Temporal lobe (tissue), 4 donors: ENCODE measurements at places on chromosomes 1 and 21. TPM values are rescaled to one million over a fixed set of nuclear protein-coding genes. Genes with fewer than 3 reads are reported as not detected.

The FCER1G gene
- 1.2 TPM for total RNA-seq

The CD1E gene
- not detected for total RNA-seq

The FAM167B gene
- 0.74 TPM for total RNA-seq

The CROCC gene
- total RNA-seq, result 20.7 TPM

The SPRR1B gene
- total RNA-seq, result not detected

The SEC22B gene
- total RNA-seq, result 17.0 TPM

The KRTAP21-2 gene
- not detected for total RNA-seq

The S100A14 gene
- 0.25 TPM for total RNA-seq

The WNT3A gene
- not detected for total RNA-seq

The PTGER3 gene
- 1.2 TPM for total RNA-seq

The FCGR1A gene
- total RNA-seq, result 2.7 TPM

The CC2D1B gene
- 6.9 TPM for total RNA-seq

The RHOU gene
- total RNA-seq, result 36.1 TPM

The VN1R5 gene
- total RNA-seq, result not detected

The GJB3 gene
- total RNA-seq, result not detected

The FCRL5 gene
- total RNA-seq, result not detected

The GJA9 gene
- total RNA-seq, result not detected

The FAM72B gene
- 0.49 TPM for total RNA-seq

The WLS gene
- total RNA-seq, result 35.9 TPM

The GABPB2 gene
- total RNA-seq, result 6.4 TPM

The PLD5 gene
- 2.7 TPM for total RNA-seq

The IFI44L gene
- 4.4 TPM for total RNA-seq

The CCDC27 gene
- total RNA-seq, result not detected

The ABCG1 gene
- total RNA-seq, result 15.0 TPM

The TRAPPC3 gene
- 40.8 TPM for total RNA-seq

The KCNK2 gene
- 59.0 TPM for total RNA-seq

The RNU1-4 gene
- 73,230 TPM for total RNA-seq

The CR1 gene
- total RNA-seq, result 0.25 TPM

The FCRL4 gene
- total RNA-seq, result not detected

The GCLM gene
- total RNA-seq, result 6.9 TPM

The CYP4Z1 gene
- total RNA-seq, result 0.25 TPM

The ORC1 gene
- 0.98 TPM for total RNA-seq
